Right cardiac atrium (tissue), 5 donors: ENCODE measurements at places on chromosomes 6 and 20. TPM values are rescaled to one million over a fixed set of nuclear protein-coding genes. Genes with fewer than 3 reads are reported as not detected.

The PROCR gene
- 43.7 TPM for total RNA-seq

DNA sequence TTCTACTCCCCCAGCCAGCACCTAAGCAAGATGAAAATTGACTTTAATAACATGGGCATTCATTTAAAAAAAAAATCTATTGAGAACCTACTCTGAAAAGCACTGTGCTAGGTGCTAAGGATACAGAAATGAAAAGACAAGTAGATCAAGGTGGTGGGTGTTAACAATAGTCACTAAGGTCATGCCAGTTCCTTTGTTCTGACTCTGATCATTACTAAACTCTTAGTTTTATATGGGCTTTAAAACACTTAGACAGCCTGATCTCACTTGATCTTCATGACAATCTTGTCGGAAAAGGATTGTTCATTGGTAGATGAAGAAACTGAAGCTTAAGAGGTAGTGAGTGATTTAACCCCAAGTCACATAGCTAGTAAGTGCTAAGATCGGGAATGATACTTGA lies 285.7 kb upstream of the PRDM1 start:
- no peak for DNase-seq

GRCh38 chr6:19311786-19312185 lies 525.4 kb upstream of the ID4 start:
- DNase-seq: no peak

GRCh38 chr20:57287901-57288300 lies 21.5 kb upstream of the BMP7 start:
- DNase-seq: peak; percentile 20

DNA sequence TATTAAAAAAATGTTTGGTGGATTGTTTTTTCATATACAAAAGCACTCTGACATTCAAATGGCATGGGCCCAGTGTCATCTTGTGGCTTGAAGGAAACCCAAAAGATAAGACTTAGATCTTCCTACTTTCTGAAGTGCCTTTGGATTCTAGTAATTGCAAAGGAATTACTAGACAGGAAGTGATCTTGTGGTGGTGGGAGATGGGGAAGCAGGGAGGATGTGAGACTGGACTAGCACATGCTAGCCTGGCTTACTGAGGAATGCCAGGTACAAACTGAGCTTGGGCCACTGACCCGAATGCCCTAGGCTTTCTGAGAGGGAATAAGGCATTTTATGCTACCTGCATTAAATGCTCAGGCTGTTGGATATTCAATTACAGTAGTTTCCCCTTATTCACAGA lies 59.0 kb downstream of the AFG1L start:
- no peak for DNase-seq
